ENCODE measurements at places on chromosomes 1 and 21.

DNA sequence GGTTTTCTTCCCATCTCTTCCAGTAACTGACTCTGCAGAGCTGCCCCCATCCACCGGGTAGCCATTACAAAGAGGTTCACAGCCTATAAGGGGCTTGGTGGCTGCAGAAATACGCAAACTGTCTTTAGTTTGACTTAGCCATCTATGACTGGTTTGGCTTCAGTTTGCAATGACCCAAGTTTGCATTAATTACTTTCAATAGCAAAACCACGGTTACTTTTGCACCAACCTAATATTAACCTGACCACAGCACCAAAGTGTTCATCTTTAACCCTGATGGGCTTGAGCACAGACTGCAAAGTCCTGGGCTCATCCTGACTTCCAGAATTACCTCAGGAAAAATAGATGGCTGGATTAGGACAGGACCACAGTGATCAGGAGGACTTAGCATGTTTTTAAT, 2.2 kb upstream of the HAO2 start:
- no peak for DNase-seq

DNA sequence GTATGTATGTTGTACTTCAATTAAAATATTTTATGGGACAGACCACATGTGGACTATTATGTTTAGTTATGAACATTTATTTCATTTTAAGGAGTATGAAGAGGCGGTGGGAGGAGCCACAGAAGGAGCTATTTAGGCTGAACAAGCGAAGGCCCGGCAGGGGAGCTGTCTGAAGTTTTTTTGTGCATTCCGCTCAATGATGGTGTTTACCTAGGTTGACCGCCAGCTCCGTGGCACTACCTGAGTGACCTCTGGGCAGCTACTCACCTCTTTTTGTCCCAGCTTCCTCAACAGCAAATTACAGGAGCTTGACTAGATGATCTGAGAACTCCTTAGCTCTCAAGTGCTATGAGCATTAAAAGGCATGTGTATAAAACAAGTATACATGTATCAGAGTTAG, 32.7 kb upstream of the C1orf198 start:
- DNase-seq: no peak

GRCh38 chr21:45208627-45208951, 79.1 kb downstream of the POFUT2 start:
- no peak for DNase-seq

DNA sequence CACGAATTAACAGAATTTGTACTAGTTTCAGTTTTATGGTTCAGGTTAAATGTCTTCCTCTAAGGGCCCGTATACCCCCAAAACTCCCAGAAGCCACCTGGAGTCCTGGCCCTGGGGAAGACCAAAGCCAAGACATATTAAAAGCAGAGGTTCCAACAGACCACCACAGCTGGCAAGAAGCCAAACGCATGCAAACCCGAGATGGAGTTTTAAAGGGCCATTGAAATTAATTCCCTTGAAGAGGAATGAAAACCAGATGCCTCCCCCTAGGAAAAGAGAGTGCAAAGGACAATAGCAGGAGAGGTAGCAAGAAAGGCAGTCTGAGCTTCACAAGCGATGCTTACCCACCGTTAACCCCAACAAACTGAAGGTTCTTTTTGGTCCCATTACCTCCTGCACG, 48.1 kb downstream of the KANK4 start:
- DNase-seq: no peak

DNA sequence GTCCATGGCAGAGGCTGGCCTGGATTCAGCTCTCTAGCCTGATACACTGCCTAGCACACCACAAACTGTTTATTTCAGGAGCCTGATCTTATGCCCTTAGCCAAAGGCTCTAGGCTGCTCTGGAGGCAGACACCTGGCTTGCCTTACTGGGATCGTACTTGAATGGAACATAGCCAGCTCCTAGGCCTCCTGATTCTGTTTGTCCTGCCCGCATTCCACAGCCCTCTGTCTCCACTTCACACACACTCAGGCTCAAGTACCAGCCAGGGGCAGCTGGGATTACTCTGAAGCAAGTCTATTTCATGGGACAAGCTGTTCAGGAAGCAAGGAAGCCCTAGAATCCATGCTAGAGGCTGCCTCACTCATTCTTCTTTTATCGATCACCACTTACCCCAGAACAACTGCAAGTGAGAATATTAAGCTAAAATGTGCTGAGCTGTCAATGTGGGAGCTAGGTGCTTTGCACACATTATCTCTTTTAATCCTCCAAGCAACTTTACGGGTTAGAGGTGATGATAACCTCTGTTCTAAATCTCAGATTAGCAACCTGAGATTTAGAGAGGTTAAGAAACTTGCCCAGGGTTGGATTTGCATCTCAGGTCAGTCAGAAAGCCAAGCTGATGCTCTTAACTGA, 31.1 kb upstream of the CYP4B1 start:
- DNase-seq: no peak

DNA sequence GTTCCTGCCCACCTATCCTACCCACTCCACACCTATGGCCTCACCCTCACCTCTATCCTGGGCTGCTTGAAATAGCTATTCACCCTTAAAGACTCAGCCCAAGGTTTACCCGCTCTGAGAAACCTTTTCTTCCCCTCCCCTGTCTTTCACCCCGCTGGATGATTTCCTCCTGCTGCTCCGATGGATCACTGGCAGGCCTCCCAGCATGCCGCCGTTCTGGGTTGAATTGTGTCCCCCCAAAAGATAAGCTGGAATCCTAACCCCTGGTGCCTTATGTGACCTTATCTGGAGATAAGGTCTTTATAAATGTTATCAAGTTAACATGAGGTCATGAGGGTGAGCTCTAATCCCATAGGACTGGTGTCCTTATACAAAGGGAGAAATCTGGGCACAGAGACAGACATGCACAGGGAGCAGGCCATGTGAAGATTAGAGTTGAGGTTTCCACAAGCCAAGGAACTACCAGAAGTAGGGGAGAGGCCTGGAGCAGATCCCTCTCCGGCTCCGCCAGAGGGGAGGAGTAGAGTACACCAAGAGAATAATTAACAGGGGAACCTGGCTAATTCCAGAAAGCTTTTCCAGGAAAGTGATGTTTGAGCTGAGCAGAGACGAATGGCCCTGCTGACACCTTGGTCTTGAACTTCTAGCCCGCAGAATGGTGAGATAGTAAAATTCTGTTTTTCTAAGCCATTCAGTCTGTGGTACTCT, 110.0 kb upstream of the SERBP1 start:
- DNase-seq: no peak

DNA sequence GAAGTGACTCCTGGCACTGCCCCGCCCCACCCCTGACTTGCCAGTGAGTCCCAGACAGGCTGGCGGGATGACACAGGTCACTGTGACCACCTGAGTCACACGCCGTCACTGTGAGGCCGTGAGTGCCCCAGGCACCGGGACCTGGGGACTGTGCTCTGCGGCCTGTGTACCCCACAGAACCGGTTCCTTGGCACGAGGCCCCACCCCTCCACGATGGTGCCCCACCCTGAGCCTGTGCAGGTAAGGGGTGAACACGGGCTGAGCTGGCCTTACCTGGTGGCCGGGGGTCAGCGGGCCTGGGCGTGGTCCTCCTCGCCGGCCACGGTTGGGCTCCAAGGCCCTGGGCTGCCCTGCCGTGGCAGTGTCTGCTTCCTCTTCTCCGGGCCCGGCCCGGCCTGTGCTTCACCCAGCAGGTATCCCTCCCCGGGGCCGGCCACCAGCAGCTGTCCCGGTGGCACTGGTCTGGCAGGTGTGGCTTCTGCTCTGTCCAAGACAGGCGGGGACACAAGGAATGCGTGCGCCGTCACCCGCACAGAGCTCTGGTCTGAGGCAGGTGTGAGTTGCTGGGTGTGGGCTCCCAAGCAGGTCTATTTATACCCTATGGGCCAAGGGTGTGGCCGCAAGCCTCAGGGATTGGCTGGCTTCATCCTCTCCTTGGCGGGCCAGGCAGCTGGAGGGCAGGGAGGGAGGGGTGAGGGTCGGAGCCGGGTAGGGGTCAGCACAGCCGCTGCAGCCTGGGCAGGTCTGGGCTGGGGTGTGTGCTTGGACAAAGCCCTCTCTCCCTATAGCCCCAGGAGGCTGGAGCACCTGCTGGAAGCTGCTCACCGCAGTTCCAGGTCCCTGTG, at the start of gene RNF223:
TSS of gene RNF223 (minus strand) at position 564 of the 845 bp plus-strand sequence. CDS start 1,740 bp downstream, outside the sequence.
- no peak for DNase-seq

- DNase-seq: no peak
Observed at GRCh38 chr1:31805318-31805717, 10.5 kb downstream of the SPOCD1 start.

DNA sequence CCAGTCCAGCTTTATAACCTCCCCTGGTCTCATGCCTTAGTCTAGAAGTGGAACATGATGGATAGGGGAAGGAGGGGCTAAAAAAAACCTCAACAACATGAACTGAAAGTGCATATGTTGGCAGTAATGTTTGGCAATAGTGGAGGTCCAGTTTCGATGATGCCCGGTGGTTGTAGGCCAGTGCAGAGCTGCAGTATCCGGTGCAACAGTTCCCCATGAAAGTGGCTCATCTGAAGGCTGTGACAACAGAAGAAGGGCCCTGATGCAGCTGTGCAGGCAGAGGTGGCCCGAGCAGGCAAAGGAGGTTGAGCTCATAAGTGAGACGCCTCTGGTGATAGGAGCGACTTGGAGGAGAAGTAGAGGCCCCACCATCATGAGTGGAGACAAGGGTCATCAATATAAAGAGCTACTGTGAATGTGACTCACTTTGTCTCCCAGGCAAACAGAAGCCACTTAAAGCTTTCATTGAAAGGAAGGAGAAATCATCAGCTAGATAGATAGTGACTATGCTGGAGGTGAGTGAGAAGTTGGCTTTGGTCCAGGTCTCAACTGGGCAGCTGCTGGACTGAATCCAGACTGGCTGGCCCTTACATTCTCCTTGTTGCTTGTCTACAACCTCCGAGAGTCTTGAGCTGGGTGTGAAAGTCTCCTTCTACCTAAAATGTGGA, 10.2 kb upstream of the CREG1 start:
- no peak for DNase-seq

- DNase-seq: no peak
Observed at GRCh38 chr1:153652805-153653500, 5.5 kb upstream of the SNAPIN start.

DNA sequence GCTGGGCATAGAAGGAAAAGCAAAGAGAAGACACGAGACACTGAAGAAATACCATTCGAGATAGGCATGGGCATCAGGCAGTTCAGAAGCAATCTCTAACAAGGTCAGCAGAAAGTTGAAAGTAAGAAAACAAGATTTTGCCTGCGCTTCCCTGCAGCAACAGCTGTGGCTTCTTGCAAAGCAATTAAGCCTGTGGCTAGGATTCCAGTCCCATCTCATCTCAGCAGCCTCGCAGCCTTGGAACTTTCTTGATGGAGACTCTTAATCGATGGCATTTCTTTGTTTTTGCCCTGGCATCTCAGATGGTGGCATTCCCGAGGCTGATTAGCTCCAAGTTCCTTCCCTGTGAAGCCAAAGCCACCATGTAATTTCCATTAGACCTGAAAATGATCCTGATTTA, 64.6 kb upstream of the SPAG17 start:
- no peak for DNase-seq

All from GM18507 (cell line).